ENCODE measurements at places on chromosomes 1 and 21. TPM values are rescaled to one million over a fixed set of nuclear protein-coding genes. Genes with fewer than 3 reads are reported as not detected.

KIF26B gene
- 0.23 TPM for total RNA-seq

- H3K4me1 ChIP-seq: peaks cover 41% of the 10 kb centered on the region
- H3K4me3 ChIP-seq: no peak overlapping the region
- DNase-seq: no peak
- H3K27me3 ChIP-seq: no peaks in the 10 kb centered on the region
- H3K36me3 ChIP-seq: peaks cover 24% of the 10 kb centered on the region
Measured at GRCh38 chr1:112698366-112699310, 8.3 kb downstream of the RHOC start.

DNA sequence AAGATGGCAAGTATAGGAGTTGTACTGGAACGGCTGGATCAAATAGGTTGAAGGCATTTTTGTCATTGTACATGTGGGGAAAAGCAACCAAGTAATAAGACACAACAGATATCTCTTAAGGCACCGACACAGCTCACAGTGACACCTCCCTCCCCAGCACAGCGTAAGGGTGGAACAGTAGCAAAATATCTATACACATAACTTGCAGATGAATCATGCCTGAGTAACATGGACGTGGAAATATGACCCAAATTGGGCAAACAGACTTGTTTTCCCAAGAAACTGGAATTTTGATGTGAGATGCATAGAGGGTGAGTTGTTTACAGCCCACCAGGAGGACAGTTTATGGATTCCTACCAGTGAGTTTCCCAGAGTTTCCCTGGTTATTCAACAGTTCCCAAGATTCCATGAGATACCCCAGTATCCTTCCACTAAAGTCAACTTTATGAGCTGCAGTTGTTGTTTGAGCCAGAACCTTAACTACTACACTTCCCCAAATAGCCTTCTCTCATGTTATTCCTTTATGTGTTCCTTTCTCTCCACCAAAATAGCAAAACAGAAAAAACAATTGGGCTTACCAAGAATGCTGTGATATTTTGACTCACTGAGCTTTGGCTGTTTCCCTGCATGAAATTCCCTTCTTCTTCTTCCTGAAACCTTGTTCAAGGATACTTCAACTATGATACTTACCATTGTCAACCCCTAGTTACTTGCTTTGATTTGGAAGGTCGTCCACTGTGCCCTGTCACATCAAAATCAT lies 7.1 kb upstream of the DR1 start:
- no peaks in the 10 kb centered on the region for H3K27me3 ChIP-seq
- peaks cover 38% of the 10 kb centered on the region for H3K4me1 ChIP-seq
- no peak overlapping the region for H3K27ac ChIP-seq
- peaks cover 29% of the 10 kb centered on the region for H3K36me3 ChIP-seq
- H3K4me3 ChIP-seq: no peak overlapping the region

- H3K4me1 ChIP-seq: peaks cover 21% of the 10 kb centered on the region
- no peaks in the 10 kb centered on the region for H3K36me3 ChIP-seq
- no peak overlapping the region for H3K27ac ChIP-seq
- DNase-seq: no peak
Measured at GRCh38 chr1:203335503-203335902, 15.4 kb downstream of the FMOD start.

- DNase-seq: no peak
- peaks cover 30% of the 10 kb centered on the region for H3K4me1 ChIP-seq
- no peaks in the 10 kb centered on the region for H3K36me3 ChIP-seq
- H3K27me3 ChIP-seq: no peaks in the 10 kb centered on the region
- no peak overlapping the region for H3K4me3 ChIP-seq
- H3K27ac ChIP-seq: no peak overlapping the region
Measured at GRCh38 chr1:150558761-150559655, 9.8 kb downstream of the ADAMTSL4 start.

DNA sequence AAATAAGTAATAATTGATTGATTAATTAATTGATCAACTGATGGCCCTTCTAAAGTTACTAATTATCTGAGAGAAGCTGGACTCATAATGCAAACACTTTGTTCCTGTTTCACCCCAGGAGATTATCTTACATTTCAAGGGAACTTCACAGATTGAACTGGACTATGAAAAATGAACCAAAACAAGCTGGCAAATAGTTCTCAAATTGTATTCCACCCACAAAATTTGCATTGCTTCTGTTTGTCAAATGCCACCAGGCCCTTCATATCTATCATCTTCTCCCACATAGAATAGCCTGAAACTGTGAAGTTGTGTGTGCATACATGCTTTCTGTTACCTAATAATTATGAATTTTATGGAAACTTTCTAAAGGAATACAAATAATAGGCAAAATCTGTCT lies 104.0 kb downstream of the ZNF281 start:
- no peak overlapping the region for H3K27ac ChIP-seq
- H3K4me1 ChIP-seq: peaks cover 13% of the 10 kb centered on the region
- H3K36me3 ChIP-seq: no peaks in the 10 kb centered on the region
- no peaks in the 10 kb centered on the region for H3K27me3 ChIP-seq
- DNase-seq: no peak
- no peak overlapping the region for H3K4me3 ChIP-seq

GRCh38 chr1:100786870-100787269 lies 67.3 kb downstream of the VCAM1 start:
- H3K27me3 ChIP-seq: peaks cover 11% of the 10 kb centered on the region
- no peak overlapping the region for H3K27ac ChIP-seq
- no peak overlapping the region for H3K4me3 ChIP-seq
- H3K4me1 ChIP-seq: no peaks in the 10 kb centered on the region
- H3K36me3 ChIP-seq: no peaks in the 10 kb centered on the region
- DNase-seq: no peak

CD244 gene
- total RNA-seq: 0.25 TPM

CELA2B gene
- not detected for total RNA-seq

CACHD1 gene
- 2.3 TPM for total RNA-seq

DNA sequence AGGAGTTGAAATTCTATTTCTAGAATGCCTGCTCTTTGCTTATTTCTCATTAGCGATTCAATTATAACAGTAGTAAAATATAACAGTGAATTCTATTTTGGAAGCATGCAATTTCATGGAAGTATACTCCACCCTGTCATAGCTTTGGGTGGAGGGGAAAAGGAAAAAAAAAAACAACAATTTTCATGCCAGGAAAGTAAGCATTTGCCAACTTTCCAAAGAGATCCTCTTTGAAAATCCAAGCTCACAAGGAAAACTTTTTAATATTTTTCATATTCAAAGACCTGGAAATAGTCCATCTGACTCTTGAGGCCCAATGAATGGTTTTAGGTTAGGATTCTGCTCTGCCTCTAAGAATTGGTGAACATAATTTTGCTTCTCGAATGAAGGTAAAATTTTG lies 134.5 kb downstream of the PTPN14 start:
- H3K4me3 ChIP-seq: no peak overlapping the region
- no peaks in the 10 kb centered on the region for H3K27me3 ChIP-seq
- H3K4me1 ChIP-seq: peaks cover 8% of the 10 kb centered on the region
- DNase-seq: no peak
- no peak overlapping the region for H3K27ac ChIP-seq
- H3K36me3 ChIP-seq: no peaks in the 10 kb centered on the region

DNA sequence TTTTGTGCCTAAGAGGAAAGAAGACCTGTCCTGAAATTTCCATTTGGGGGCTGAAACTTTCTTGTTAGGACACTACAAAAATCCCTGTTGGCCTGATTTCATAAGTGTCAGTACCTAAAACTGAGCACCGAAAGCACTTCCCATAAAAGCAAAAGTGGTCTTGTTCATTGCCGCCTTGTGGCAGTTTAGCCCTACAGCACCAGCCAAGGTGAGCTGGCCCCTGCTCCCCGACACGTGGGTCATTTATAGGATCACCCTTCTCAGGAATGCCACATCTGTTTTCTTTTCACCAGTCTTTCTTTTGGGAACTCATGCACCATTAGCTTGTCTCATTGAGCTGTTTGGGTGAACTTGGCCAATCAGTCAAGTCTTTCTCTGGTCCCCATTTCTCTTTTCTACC lies 155.8 kb upstream of the KAZN start:
- DNase-seq: no peak
- no peak overlapping the region for H3K4me3 ChIP-seq
- no peak overlapping the region for H3K27ac ChIP-seq
- no peaks in the 10 kb centered on the region for H3K36me3 ChIP-seq
- H3K27me3 ChIP-seq: peaks cover 4% of the 10 kb centered on the region

DNA sequence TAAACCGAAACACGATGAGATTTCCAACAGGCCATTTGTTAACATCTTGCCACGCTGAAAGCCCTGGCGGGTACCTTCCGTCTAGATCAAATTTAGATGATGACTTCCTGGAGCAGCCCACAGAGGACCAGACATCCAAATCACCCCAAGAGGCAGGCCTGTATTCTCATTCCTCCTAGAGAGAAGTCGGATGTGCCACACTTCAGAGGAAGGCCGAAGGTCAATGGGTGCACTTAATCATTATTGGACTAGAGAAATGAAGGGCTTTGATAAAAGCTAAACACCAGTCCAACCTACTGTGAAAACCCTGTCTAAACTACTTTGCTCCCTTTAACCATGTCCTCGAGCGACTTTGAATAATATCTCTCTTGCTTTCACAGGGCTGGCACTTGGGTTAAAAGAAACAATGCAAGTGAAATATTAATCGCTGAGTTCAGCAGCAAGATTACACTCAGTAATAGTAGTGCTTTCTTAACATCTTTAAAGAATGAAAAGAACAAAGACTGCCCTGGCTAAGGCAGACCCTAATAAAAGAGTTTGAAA lies 76.5 kb downstream of the BCAR3 start:
- H3K27ac ChIP-seq: no peak overlapping the region
- H3K4me3 ChIP-seq: no peak overlapping the region
- H3K36me3 ChIP-seq: no peaks in the 10 kb centered on the region
- no peak for DNase-seq
- peaks cover 12% of the 10 kb centered on the region for H3K27me3 ChIP-seq
- H3K4me1 ChIP-seq: peaks cover 43% of the 10 kb centered on the region

DNA sequence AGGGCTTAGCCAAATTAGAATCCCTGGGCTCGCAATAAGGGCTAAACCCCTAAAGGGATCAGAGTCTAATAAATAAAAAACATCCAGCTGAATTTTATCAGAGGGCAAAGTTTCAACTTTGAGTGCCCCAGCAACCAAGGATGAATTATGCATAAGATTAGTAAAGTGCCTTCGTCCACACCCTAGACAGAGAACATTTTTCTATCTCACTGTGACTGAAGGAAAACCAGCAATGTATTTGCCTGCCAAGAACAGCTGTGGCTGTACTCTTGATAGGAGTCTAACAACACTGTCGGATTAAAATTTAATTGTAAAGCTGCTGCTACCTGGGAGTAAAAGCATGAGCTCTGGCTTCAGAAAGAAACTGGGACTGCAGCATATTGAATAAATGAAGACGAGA lies 23.3 kb downstream of the WNT2B start:
- no peak overlapping the region for H3K4me3 ChIP-seq
- H3K4me1 ChIP-seq: no peaks in the 10 kb centered on the region
- no peak for DNase-seq
- peaks cover 3% of the 10 kb centered on the region for H3K36me3 ChIP-seq
- no peaks in the 10 kb centered on the region for H3K27me3 ChIP-seq

DNA sequence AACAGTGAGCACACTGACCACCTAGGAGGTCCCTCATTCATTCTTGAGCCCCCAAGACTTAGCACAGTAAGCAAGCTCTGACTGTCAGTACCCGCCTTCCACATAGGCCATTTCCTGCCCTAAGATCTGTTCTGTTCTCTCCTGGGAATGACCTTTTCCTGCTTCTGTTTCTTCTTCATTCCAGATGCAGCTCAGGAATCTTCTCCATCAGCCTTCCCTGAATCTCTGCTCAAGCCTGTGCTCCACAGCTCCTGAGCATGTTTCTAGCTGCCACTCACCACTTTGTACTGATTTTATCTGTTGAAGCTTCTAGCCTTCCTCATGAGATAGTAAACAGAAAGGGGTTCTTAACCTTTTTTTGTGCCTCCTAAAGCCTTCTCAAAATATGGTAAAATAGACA lies 56.6 kb downstream of the ZNF281 start:
- H3K27ac ChIP-seq: peak overlapping the region; percentile 72
- no peak overlapping the region for H3K4me3 ChIP-seq
- H3K27me3 ChIP-seq: no peaks in the 10 kb centered on the region

OR2L13 gene
- not detected for total RNA-seq

DNA sequence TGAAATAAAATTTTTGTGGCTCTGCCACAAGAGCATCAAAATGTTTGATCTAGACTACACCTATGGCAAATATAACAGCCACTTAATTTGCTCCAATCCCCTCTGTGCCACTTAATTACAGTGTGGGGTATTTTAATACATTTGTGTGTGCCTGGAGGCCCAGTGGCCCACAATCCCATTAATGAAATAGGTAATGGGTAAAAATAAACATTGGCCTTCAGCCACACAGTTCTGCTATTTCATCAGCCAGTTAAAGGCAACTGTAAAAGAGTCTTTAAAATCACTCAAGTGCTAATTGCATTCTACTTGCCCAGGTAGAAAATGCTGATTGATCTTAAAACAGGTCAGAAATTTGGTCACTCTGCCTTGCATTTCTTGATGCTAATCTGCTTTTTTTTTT lies 151.6 kb upstream of the UBE2U start:
- no peaks in the 10 kb centered on the region for H3K36me3 ChIP-seq
- no peak overlapping the region for H3K4me3 ChIP-seq
- H3K27ac ChIP-seq: no peak overlapping the region
- DNase-seq: no peak
- H3K4me1 ChIP-seq: no peaks in the 10 kb centered on the region

GRCh38 chr1:18630511-18631495 lies at the start of gene PAX7:
PAX7 (plus strand) TSS chr1:18630846; CDS start chr1:18631604, 758 bp downstream.
- no peak within 1 kb of the TSS for H3K27ac ChIP-seq
- H3K36me3 ChIP-seq: no peaks in the 10 kb centered on the region
- H3K27me3 ChIP-seq: peaks cover 74% of the 10 kb centered on the region
- no peak within 1 kb of the TSS for H3K4me3 ChIP-seq
- peaks cover 8% of the 10 kb centered on the region for H3K4me1 ChIP-seq
- no peak for DNase-seq

SLAMF8 gene
- total RNA-seq: 0.70 TPM

- peaks cover 9% of the 10 kb centered on the region for H3K27me3 ChIP-seq
- H3K36me3 ChIP-seq: no peaks in the 10 kb centered on the region
- no peak overlapping the region for H3K4me3 ChIP-seq
- DNase-seq: no peak
- no peaks in the 10 kb centered on the region for H3K4me1 ChIP-seq
Measured at GRCh38 chr1:101540161-101540560, 303.3 kb downstream of the S1PR1 start.

MAST2 gene
- 22.9 TPM for total RNA-seq

GRHL3 gene
- not detected for total RNA-seq

- H3K36me3 ChIP-seq: no peaks in the 10 kb centered on the region
- DNase-seq: no peak
- H3K27me3 ChIP-seq: peaks cover 12% of the 10 kb centered on the region
- H3K27ac ChIP-seq: no peak overlapping the region
- no peak overlapping the region for H3K4me3 ChIP-seq
Measured at GRCh38 chr1:220817907-220818306, 31.2 kb downstream of the MTARC1 start.

GRCh38 chr21:23624281-23624680 lies 1983.0 kb downstream of the MRPL39 start:
- no peaks in the 10 kb centered on the region for H3K4me1 ChIP-seq
- no peaks in the 10 kb centered on the region for H3K36me3 ChIP-seq
- H3K27ac ChIP-seq: no peak overlapping the region
- no peaks in the 10 kb centered on the region for H3K27me3 ChIP-seq
- DNase-seq: no peak
